ENCODE measurements at places on chromosomes 5 and 9.

GRCh38 chr9:115880221-115880885 lies 273.2 kb upstream of the PAPPA start:
- H3K27me3 ChIP-seq, result no peaks in the 10 kb centered on the region
- no peak overlapping the region for H3K27ac ChIP-seq
- H3K4me1 ChIP-seq, result peaks cover 53% of the 10 kb centered on the region
- no peak for DNase-seq

DNA sequence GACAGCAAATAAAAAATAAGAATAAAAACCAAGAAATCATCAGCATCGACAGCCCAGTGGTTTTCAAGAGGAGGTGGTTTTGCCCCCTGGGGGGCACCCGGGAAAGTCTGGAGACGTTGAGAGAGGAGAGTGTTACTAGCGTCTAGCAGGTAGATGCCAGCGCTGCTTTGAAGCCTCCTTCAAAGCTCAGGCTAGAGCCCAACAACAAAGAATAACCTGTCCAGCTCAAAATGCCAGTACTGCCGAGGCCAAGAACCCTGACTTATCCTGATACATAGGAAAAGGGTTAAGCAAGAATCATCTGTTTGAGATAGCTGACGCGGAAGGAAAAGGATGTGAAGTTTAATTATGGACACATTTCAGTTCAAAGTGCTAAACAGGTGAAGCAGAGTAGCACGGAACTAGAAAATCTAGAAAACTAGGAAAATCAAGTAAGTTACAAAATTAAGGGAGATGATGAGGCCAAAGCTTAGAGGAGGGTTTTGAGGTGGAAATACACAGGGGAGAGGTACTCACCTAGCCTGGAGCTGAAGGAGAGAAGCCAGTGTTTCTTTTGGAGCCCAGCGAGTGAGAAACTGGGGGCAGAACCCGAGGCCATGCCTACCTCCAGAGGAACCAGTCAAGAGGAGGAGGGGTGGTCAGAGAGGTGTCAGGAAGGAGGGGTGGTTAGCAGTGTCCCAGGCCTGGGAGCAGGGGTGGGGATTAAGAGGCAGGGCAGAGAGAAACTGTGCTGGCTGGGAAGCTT lies 121.0 kb upstream of the RETREG1 start:
- DNase-seq, result no peak
- H3K27ac ChIP-seq, result peak overlapping the region; percentile 42
- no peak overlapping the region for H3K4me3 ChIP-seq
- H3K27me3 ChIP-seq, result no peaks in the 10 kb centered on the region

GRCh38 chr9:93324191-93324834 lies 127.2 kb upstream of the FAM120A start:
- no peak overlapping the region for H3K4me3 ChIP-seq
- DNase-seq, result no peak
- peaks cover 10% of the 10 kb centered on the region for H3K27me3 ChIP-seq
- no peaks in the 10 kb centered on the region for H3K4me1 ChIP-seq

DNA sequence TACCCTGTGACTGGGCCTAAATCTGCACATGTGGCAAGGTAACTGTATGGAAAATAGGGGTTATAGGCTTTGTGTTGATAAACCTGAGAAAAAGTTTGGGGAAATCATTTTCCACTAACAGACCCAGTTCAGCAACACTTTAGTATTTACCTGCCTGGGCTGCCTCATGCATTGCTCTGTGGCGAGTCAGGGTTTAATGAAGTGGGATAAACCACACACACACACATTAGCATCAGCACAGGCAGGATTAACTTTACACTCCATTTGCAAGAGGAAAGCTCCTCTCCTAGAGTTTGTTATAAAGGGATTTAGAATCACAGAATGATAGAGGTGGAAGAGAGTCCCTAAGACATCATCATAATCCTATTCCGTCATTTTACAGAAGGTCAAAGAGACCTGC lies 20.0 kb upstream of the ZCCHC7 start:
- H3K36me3 ChIP-seq, result no peaks in the 10 kb centered on the region
- no peak overlapping the region for H3K4me3 ChIP-seq
- peaks cover 5% of the 10 kb centered on the region for H3K4me1 ChIP-seq
- H3K27ac ChIP-seq, result no peak overlapping the region

DNA sequence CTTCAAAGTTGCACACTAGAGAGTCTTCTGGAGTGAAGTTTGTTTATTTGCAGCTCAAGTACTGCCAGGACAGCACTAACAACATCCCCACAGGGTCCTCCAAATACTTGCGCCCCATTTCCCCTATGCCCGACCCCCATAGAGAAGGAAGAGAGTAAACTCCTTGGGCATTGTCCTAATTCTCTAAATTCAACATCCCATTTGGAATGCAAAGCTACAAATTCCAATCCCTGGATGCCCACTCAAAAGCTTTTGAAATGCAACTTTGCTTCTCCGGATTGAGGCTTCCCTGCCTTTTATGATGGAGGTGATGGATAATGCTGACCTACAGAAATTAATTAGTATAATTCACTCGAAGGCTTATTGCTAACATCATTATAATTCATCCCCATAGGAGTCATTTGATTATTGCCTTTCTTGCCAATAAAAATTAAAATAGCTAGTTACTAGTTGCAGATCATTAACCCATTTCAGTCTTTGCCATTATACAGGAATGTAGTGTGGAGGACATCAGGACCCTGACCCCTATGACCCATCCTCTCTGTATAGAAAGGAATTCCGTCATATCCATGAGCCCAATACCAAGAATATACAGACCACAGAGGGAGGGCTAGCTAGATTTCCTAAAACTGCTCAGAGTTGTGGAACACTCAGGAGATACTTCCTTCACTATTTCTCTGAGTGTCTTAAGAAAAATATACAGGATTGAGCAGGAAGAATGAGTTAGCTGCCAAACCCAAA lies 277.6 kb downstream of the ZNF608 start:
- H3K27ac ChIP-seq, result no peak overlapping the region
- no peak overlapping the region for H3K4me3 ChIP-seq
- DNase-seq, result no peak
- H3K36me3 ChIP-seq, result no peaks in the 10 kb centered on the region

- no peak overlapping the region for H3K4me3 ChIP-seq
- peaks cover 42% of the 10 kb centered on the region for H3K4me1 ChIP-seq
- DNase-seq, result no peak
- H3K27ac ChIP-seq, result no peak overlapping the region
These were observed 11.3 kb upstream of the LOX start for GRCh38 chr5:122089096-122090013.

DNA sequence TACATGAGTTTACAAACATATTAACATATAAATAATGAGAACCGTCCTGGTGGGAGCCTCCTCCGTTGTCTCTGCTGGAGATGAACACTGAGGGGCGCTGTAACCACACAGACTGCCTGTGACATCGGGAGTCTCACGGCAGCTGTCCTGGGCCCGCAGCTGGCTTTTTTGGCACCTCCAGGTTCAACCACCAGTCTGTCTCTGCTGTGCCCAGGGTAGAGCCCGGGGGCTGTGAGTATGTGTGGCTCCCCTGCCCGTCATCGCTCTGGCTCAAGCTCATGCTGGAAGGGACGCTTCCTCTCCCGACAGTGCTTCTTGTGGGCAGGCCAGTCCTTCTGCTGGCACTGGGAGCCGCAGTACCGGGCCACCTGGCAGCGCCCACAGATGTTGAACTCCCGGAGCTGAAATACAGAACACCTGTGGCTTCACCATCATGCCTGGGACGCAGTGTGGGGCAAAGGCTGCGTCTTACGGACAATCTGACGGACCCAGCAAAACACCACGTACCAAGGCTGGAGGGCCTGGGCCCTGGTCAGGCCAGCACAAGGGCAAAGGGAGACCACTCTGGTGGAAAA lies 3.6 kb upstream of the DPH7 start:
- peaks cover 13% of the 10 kb centered on the region for H3K4me1 ChIP-seq
- H3K27me3 ChIP-seq, result no peaks in the 10 kb centered on the region
- peaks cover 5% of the 10 kb centered on the region for H3K36me3 ChIP-seq
- DNase-seq, result no peak
- H3K4me3 ChIP-seq, result no peak overlapping the region

DNA sequence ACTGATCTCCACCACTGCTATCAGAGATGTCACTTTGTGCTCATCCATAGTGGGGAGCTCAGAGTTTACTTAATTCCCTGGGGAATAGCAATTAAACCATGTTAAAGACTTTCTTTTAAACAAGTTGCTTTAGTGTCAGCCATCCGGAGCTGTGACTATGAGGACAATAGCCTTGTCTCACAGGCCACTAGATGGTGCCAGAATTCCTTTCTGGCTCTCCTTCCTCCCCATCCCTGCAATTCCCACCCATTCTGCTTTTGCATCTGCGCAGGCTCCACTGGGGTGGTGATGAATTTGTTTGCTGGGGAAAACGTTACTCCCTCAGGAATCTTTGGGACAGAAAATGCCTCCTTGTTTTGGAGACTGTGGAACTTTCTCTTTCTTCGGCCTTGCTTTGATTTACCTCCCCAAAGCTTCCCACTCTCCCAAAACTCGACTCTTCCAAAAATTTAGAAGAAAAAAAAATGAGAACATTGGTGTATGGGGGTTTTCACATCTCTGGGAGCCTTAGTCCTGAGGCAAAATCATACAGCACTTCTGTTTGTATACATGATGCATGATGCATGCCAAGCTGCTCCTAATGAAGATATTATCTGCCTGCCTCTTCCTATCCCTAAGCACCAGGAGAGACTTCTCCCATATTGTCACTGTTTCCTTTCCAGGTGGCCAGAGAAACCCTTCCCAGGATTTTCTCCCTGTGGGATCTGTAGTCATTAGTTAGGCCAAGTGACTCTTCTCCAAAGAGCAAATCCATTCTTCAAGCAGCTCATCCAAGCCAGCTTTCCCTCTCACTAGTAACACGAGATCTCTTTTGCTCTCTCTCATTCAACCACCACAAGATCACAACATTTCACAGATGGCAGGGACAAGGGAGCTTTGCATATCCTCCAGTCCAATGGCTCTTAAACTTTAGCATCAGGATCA lies 466.1 kb downstream of the TLR4 start:
- no peaks in the 10 kb centered on the region for H3K4me1 ChIP-seq
- no peak for DNase-seq
- no peak overlapping the region for H3K27ac ChIP-seq
- H3K27me3 ChIP-seq, result peaks cover 13% of the 10 kb centered on the region

GRCh38 chr9:38681747-38682227 lies 38.1 kb downstream of the FAM240B start:
- H3K27ac ChIP-seq, result peak overlapping the region; percentile 65
- no peak for DNase-seq
- H3K4me1 ChIP-seq, result peaks cover 41% of the 10 kb centered on the region
- no peak overlapping the region for H3K4me3 ChIP-seq
- no peaks in the 10 kb centered on the region for H3K36me3 ChIP-seq
- peaks cover 6% of the 10 kb centered on the region for H3K27me3 ChIP-seq

DNA sequence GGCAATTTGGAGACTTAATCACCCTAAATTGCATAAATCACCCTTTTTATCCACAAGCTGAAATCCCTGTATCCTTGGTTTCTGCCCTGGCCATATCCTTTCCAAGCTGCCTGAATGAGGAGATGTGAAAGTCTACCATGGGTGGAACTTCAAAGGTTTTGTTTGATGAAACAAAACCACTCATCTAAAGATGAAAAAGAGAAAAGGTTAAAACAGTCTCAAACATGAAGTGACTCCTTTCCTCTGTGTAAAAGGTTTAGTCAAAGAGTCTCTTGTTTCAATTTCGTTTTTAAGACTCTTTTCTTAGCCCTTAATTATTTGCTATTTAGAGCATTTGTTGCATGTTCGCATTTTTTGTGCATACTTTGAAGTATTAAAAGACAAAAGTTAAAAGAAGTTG lies 11.2 kb downstream of the SLC45A2 start:
- no peaks in the 10 kb centered on the region for H3K27me3 ChIP-seq
- H3K4me3 ChIP-seq, result no peak overlapping the region
- peaks cover 3% of the 10 kb centered on the region for H3K4me1 ChIP-seq
- H3K36me3 ChIP-seq, result no peaks in the 10 kb centered on the region

GRCh38 chr5:132022737-132023136 lies 11.3 kb upstream of the ACSL6 start:
- no peaks in the 10 kb centered on the region for H3K36me3 ChIP-seq
- peaks cover 48% of the 10 kb centered on the region for H3K27me3 ChIP-seq
- no peak overlapping the region for H3K27ac ChIP-seq

DNA sequence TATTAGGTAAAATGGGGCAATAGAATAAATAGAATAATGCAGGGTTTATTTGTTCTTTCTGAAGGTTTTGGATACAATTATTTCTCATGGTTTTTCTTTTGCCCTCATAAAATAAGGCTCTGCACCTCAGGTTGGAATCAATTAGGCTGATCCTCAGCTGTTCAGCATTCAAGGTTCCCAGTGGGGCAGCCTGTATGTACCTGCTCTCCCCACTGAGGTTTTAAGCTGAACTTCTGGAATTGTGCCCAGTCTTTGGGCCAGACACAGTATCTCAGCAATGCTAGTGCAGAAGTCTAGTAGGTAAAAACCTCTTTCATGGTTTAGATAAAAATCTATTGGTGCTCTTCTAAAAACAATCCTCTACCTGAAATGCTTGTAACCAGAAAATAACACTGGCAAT lies 98.0 kb downstream of the EDIL3 start:
- H3K4me1 ChIP-seq, result peaks cover 74% of the 10 kb centered on the region
- H3K27ac ChIP-seq, result peak overlapping the region; percentile 38
- no peaks in the 10 kb centered on the region for H3K27me3 ChIP-seq
- DNase-seq, result no peak

GRCh38 chr5:176560364-176560763 lies 11.2 kb downstream of the CDHR2 start:
- no peaks in the 10 kb centered on the region for H3K4me1 ChIP-seq
- H3K36me3 ChIP-seq, result no peaks in the 10 kb centered on the region
- peaks cover 10% of the 10 kb centered on the region for H3K27me3 ChIP-seq
- DNase-seq, result no peak
- H3K4me3 ChIP-seq, result no peak overlapping the region

- no peaks in the 10 kb centered on the region for H3K27me3 ChIP-seq
- DNase-seq, result no peak
- H3K4me3 ChIP-seq, result no peak overlapping the region
- peaks cover 32% of the 10 kb centered on the region for H3K4me1 ChIP-seq
- H3K36me3 ChIP-seq, result no peaks in the 10 kb centered on the region
These were observed 20.9 kb downstream of the CYFIP2 start for GRCh38 chr5:157286761-157287211.

- no peaks in the 10 kb centered on the region for H3K36me3 ChIP-seq
- DNase-seq, result no peak
- H3K4me1 ChIP-seq, result no peaks in the 10 kb centered on the region
- H3K4me3 ChIP-seq, result no peak overlapping the region
These were observed 147.8 kb upstream of the CCNH start for GRCh38 chr5:87560528-87560927.

DNA sequence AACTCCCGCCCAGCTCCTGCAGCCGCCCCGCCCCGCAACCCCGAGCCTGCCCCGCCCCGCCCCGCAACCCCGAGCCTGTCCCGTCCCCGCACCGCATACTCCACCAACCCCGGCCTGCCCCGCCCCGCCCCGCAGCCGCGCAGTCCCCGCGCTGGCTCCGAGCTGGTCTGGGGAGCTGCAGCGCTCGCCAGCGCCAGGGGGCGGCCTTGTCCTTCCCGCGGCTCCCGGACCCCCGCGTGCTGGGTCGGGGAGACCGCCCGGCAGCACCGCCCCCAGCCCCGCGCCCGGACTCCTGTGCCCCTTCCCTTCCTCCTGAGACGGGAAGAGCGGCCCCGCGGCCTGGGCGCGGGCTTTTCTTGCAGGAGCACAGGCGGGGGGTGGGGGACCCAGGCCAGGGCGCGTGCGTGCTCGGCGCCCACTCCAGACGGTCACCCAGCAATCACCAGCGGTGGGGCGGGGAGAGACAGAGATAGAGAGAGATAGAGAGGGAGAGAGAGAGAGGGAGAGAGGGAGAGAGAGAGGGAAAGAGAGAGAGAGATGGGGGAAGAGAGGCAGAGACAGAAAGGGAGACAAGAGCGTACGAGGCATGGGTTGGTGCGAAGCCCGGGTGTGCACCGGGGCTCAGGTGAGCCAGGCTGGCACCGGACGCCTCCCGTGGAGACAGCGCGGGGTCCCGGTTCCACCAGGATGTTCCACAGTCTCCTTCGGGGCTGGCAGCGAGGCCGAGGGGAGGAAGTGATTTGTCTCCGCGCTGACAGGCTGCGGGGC lies 14.7 kb upstream of the TMEM250 start:
- DNase-seq, result no peak
- H3K4me1 ChIP-seq, result peaks cover 6% of the 10 kb centered on the region
- H3K27me3 ChIP-seq, result peaks cover 48% of the 10 kb centered on the region
- no peak overlapping the region for H3K27ac ChIP-seq
- peak overlapping the region; percentile 64 for H3K4me3 ChIP-seq
